Activated T-cell treated with anti-CD3 and anti-CD28 coated beads for 1 hour (primary cell): ENCODE measurements at places on chromosomes 11 and 22.

GRCh38 chr11:70845591-70846041 lies 406.8 kb downstream of the SHANK2 start:
- DNase-seq = no peak

DNA sequence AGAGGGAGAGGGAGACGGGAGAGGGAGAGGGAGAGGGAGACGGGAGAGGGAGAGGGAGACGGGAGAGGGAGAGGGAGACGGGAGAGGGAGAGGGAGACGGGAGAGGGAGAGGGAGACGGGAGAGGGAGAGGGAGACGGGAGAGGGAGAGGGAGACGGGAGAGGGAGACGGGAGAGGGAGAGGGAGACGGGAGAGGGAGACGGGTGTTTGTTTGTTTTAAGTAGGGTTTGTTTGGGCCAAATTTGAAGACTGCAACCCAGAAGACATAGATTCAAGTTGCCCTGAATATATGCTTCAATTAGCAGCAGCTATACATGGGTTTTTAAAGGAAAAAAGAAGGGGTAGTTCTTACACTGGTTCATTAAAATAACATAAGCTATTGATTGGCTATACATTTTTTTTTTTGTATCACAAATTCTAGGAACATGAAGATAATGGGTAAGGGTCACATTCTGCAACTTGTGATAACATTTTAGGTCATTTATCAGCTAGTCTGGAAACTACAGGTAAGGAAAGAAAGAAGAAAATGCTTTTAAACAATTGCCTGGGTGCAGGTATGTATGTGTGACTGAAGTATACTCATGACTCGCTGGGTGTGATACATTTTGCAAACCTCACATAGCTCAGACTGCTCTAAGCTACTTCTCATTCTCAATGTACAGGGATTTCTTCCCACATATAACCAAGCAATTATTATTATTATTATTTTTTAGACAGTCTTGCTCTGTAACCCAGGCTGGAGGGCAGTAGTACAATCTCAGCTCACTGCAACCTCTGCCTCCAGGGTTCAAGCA lies 67.3 kb downstream of the MCHR1 start:
- DNase-seq = no peak

GRCh38 chr11:10386861-10387205 lies 68.2 kb upstream of the AMPD3 start:
- DNase-seq = no peak

DNA sequence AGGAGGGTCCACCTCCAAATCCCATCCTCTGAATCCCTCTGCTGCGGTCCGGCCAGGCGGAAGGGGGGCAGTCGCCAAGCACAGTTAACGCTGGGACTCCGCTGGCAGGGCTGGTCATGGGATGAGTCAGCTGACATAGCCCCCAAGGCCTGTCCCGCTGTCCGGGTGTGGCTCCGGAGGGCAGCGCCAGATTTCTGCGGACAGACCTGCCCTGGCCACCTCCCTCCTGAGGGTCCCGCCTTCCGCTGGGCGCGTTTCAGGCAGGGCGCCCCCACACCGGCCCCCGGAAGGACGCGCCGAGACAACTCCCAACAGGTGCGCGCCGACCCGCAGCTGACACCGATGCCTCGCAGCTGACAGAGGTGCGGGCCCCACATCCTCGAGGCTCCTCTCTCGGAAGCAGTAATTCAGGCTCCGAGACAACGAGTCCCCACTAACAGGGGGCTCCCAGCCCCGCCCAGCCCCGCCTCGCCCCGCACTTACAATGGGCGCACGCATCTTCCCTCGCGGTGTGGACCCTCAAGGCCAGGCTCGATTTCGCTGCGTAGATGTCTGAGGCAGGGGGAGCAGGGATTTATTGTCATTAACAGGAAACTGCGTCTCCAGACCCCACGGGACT lies 607 bp downstream of the PLAAT3 start:
- DNase-seq = peak; percentile 22

GRCh38 chr22:24159650-24160049 lies 21.6 kb upstream of the SUSD2 start:
- DNase-seq = no peak

DNA sequence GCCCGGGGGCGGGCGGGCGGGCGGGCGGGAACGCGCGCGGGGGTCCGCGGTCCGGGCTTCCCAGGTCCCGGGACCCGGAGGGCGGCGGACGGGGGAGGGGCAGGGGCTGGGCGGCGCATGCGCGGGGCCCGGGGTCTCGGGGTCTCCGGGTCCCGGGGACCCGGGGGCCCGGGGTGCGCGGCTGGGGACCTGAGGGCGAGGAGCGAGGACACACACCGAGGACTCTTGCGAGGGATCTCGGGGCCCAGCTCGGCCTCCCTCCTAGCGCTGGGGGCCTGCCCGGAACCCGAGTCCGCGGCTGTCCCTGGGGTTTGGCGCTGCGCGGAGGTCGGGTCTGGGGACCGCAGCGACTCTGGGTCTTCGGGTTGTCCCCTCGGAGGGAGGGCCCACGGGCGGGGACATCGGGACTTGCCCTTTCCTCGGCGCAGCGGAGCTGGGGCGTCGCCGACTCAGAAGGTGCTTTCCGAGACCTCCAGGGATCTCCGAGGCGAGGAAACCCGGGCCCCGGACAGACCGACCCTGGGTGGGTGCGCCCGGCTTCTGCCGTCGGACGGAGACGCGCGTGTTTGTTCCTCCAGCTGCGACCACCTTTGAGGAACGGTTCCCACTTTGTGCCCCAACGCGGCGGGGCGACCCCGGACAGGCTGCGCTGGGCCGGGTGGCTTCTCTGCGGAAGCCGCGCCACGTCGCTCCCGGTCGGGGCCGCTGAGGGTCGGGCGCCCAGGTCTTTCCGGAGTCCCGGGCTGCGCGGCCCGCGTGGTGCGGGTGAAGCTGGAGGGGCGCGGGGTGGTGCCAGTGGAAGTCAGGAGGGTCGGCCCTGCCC lies 540 bp downstream of the PPARA start:
- DNase-seq = peak; percentile 42

DNA sequence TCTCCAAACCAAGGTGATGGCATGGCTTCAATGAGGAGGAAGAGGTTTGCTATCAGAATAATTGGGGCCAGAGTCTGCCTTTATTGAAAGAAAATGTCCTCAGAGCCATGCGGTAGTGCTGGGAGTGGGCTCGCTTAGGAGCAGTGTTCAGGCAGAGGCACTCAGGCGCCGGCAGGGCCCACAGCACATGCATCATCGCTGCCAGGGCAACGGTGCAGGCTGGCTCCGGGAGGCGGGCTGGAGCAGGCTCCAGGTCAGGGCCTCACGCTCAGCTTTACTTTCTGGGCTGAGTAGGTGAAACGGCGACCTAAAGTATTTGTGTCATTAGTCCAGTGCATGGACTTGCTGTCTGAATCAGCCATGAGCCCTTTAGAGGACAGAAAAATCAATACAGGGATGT lies 169.9 kb upstream of the CCDC90B start:
- no peak for DNase-seq

DNA sequence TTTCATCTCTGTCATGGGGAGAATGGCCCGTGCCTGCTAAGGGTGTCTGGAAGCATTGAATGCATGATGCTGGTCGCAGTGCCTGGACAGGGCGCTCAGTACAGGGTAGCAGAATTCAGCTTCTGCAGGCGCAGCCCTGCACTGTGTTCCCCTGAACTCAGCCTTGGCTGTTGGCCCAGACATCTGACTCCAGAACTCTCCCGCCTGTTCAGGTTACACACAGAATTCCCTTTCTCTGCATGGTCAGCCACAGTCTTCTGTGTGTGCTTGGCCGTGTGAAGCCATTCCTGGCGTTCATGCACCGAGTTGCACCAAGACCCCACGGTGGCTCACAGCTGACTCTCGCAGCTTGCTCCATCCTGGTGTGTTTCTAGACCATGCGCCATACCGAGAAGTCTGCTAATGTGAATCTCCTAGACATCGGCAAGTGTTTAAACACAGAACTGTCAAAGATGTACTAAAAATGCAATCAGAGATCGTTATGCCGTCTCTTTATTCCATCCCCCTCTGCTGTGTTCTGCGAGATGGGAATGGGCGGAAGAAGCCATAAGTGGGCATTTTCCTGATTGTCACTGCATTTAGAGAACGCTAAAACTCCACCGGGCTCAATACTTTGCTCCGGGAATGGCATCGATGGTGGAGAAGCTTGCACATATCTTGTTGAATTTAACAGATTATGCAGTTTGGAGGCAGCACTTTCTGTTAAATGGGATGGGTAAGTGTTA lies 55.6 kb downstream of the MPPED1 start:
- DNase-seq = no peak
